Coronary artery (tissue), 2 donors: ENCODE measurements at places on chromosomes 12 and 14.

GRCh38 chr12:29703528-29703927, 80.2 kb downstream of the TMTC1 start:
- DNase-seq: no peak

GRCh38 chr12:95002754-95003153, 743 bp downstream of the NDUFA12 start:
- no peak for DNase-seq

GRCh38 chr12:27733052-27733656, 22.5 kb downstream of the MRPS35 start:
- no peak for DNase-seq

- no peak for DNase-seq
These were observed 841.5 kb upstream of the FLRT2 start for GRCh38 chr14:84688297-84689025.

GRCh38 chr12:113577464-113578129, 105.9 kb upstream of the LHX5 start:
- no peak for DNase-seq

GRCh38 chr12:101685092-101685491, 12.3 kb upstream of the CHPT1 start:
- no peak for DNase-seq

DNA sequence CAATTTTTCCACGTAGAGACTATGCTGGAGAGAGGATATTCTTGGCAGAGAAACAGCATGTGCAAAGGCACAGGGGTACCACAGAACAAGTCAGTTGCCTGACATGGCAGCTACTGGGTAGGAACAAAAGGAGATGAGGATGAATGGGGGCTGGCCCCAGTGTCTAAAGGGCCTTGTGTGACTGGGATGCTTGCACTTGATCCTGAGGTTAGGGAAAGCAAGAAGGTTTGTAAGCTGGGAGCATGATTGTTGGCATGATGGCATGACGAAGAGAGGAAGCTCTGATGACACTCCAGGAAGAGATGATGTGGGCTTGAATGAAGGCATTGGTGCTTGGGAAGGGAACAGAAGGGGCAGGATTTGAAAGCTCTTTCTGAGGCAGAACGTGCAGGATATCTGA, 139.1 kb downstream of the ZFP36L1 start:
- DNase-seq: peak; percentile 36

GRCh38 chr12:52754135-52754534, 23.0 kb downstream of the KRT76 start:
- DNase-seq: no peak

GRCh38 chr12:124745891-124746570, 117.6 kb downstream of the SCARB1 start:
- DNase-seq: peak; percentile 97

- DNase-seq: no peak
These were observed 466.6 kb downstream of the EGLN3 start for GRCh38 chr14:33484264-33484663.

DNA sequence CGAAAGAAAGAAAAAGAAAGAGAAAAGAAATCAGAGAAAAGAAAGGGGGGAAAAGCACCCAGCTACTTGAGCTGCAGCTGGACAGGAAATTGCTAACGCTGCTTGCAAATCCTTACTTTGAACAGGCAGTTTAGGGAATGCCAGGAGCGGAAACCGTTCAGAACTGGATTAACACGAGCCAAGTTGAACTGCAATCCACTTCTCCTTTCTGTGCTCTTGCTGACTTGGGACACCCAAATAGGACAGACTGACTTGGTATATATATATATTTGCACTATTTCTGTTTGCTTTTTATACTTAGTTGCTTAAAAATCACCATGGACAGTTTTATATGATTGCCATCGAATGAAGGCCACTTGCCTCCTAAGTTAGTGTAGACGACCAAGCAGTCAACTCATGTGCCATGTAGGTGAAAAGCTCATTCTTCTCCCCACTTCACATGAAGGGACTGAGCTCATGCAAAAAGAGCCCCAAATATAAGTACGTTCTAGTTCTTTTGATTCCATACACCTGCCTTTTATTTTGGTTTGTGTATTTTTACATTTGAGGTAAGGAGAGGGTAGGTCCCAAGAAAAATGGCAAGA, 5.5 kb downstream of the DUSP6 start:
- no peak for DNase-seq

DNA sequence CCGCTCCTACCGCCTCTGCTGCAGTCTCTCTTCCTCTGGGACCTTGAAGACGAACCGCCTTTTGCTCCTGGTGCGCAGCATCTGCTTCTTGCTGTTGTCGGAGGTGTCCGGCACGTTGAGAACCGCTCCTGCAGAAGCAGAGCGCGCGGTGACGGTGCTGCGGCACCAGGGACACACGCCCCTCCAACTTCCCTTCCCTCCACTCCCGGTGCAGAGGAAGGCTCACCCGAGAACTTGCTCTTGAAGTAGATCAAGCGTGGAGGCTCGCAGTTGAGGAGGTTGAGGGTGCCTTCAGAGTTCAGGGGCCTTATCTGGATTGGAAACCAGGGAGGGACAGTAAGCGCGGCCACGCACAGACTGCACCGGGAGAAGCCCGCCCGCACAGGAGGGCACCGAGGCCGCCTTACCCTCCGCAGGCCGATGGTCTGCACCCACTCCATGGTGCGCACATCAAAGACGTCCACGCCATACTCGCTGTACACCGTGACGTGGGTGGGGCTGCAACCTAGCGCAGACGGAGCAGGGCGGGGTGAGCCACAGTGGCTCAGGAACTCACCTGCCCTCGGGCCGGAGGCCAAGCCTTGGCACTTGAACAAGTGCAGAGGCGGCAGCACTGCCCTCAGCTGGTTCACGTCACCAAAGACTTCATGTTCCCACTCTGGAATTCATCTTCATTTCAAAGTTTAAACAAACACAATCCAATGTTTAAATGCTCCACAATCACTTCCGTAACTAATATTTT, 17.5 kb downstream of the AMN start:
- no peak for DNase-seq
